ENCODE measurements at places on chromosomes 11 and 22.

GRCh38 chr11:17765356-17766072, 30.9 kb downstream of the KCNC1 start:
- DNase-seq = no peak

DNA sequence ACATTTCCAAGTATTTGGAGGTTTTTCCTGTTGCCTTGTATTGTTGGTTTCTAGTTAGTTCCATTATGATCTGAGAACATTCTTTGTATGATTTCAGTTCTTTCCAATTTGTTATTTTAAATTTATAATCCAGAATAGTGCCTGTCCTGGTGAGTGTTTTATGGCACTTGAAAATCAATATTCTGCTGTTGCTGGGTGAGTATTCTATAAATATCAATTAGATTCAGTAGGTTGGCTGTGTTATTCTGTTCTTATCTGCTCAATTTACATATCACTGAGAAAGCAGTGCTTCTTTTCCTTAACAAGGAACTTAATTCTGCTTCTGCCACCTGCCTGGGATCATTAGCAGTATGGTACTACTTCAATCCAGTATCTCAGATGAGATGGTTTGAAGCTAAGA, 123.5 kb downstream of the SNX19 start:
- DNase-seq = no peak

DNA sequence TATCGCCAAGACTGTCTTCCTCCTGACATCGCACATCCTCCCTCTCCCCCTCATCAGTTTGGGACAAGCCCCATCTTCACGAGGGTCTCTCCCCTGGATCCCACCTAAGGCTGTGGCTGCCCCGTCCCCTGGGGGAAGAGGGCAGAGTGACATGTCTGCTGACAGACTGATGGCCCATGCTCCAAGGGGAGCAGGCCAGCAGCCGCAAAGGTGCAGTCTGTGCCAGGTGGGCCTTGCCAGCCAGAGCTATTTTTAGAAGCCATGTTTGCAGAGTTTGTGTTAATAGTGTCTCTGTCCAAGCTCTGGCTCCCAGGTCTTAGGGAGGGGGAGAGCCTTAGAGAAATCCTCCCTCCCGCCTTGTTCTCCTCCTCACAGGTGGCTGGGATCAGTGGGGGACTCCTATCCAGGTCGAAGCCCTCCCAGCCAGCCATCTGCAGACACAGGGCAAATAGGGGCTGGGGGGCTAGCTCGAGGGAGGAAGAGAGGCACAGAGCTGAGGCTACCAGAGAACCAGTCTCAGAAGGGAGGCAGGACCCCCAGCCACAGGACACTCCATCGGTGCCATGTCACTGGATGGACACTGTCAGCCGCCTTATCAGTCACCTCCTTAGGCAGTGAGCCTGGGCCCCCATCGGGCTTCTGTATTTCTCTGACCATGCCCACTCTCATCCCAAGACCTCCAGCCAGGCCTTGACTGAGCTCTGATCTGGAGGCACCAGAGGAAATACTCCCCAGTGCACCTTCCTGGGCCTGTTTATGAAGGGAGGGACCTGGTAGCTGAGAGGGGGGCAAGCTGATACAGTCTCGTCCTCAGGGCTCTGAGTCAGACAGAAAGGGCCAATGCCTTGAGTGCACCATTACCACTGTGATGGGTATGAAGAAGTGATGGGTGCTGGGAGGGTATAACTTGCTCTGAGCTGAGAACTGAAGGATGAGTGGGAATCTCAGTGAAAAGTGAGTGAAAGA, 49.3 kb downstream of the CHRDL2 start:
- DNase-seq = peak; percentile 91

DNA sequence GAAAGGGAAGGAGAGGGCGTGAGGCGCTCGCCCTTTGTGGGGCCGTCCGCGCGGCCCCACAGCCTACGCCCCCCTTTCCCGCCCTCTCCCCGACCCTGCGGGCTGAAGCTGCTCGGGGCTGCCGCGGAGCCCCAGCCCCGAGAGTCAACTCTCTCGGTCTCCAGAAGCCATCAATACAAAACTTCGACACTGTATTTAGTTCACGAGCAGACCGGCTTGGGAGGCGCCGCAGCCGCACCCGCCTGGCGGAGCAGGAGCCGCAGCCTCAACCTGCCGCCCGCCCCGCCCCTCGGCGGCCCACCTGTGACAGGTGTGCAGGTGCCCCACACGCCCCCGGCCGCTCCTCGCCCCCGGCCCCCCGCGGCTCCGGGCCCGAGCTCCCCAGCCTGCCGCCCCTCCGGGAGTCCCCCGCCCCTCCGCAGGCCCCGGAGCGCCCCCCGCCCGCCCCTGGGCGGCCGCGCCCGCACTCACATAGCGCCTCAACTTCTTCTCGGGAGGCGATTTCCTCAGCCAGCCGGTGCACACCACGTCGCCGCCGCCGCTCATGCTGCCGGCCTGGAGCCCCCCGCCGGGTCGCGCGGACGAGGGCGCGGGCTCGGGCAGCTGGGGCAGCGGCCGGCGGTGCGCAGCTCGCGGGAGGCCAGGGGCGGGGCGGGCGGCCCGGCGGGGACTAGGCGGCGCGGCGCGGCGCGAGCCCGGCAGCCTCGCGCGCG, at the start of gene GAB2:
TSS of gene GAB2 (minus strand) at position 646 of the 713 bp plus-strand sequence. CDS start at position 546, 100 bp downstream.
- DNase-seq = no peak

DNA sequence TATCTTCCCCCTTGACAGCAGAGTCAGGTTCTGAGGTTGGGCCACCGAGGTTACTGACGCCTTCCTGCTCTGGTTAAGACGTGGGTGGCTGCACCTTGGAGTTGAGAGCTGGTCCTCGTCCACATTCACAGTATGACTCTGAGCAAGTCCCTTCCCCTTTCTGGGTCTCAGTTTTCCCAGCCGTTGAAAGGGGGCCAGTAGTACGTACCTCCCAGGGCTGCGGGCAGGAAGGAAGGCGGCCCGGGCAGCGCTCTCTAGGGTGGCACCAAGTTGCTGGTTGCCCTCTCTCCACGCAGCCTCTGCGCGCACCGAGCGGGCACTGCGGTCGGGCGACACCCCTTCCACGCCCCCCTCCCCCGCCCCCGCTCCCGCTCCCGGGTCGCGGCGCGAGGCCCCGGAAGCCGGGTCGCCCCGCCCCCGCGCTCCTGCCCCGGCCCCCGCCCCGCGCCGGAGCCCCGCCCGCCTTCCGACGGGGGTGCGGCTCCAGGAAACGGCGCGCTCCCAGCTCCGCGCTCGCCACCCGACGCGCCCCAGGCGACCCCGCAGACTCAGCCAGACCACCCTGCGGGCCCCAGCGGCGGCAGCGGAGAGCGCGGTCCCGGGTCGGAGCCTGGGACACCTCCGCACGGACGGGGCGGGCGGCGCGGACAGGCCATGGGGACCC, at the start of gene EHBP1L1:
TSS of gene EHBP1L1 (plus strand) at position 486 of the 664 bp plus-strand sequence. CDS start 250 bp downstream, outside the sequence.
- DNase-seq = no peak

- peak; percentile 59 for DNase-seq
These were observed 23.8 kb downstream of the DRD4 start for GRCh38 chr11:660681-661444.

DNA sequence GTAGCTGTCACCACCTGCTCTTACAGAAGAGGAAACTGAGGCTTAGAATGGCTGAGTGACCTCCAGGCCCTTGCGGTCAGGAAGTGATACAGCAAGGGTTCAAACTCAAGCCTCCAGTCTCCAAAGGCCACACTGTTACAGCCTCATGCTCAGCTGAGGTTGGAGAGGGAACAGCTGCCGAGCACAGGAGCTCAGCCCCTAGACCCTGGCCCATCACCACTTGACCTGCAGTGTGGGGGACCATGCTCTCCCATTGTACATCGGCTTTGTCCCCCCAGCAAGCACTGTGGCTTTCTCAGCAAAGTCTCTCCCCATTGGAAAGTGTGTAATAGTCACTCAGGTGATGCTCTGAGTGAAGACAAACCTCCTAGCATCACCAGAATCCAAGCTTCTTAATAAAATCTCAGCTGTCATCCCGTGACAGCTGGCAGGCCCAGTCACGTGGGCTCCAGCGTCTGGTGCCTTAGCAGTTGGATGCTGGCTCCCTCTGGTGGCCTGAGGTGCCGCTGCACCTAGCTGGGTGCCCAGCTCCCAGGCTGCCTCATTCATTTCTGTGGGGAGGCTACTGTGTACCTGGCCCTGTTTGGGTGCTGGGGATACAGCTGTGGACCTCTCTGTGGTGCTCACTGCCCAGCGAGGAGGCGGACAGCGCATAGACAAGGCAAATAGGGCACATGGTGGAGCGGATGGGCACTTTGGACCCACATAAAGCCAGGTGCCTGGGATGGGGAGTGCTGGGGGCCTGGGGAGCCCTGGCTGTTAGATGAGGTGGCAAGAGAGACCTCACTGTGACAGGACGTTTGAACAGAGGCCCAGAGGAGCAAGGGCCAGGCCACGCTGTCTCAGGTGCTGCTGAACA, 19.1 kb upstream of the MYRF start:
- DNase-seq = peak; percentile 94

- DNase-seq = no peak
These were observed 2.8 kb downstream of the MADD start for GRCh38 chr11:47272706-47273105.

DNA sequence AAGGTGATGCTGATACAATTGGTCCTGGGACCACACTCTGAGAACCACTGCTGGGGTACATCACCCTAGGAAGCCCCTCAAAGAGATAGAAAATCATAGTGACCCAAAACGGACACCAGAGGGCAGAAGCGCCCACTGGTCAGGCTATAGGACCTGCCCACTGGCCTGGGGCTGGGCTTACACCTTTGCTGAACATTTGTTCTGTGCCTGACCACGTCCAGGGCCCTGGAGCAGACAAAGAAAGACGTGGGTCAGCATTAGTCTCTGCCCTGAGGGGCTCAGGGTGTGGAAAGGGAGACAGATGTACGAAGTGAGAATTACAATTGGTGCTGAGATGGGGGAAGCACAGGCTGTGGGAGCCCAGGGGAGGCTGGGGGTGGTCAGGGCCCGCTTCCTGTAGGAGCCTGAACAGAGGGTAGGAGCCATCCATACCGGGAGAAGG, 14.4 kb upstream of the SERPINH1 start:
- peak; percentile 83 for DNase-seq

- no peak for DNase-seq
These were observed 15.1 kb upstream of the BLID start for GRCh38 chr11:122131126-122131525.

DNA sequence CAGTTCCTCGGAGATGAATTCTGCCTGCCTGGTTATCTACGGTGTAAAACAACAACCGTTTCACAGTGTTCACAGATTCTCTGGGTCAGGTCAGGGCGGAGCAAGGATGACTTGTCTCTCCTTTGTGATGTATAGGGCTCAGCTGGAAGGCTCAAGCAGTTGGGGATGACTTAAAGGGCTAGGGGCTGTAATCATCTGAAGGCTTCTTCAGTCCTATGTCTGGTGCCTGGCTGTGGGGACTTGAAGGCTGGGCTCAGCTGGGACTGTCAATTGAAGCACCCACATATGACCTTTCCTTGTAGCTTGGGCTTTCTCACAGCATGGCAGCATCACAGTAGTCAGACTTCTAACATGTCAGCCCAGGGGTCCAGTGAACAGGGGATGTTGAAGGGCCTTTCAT, 29.3 kb downstream of the EIF3F start:
- no peak for DNase-seq

DNA sequence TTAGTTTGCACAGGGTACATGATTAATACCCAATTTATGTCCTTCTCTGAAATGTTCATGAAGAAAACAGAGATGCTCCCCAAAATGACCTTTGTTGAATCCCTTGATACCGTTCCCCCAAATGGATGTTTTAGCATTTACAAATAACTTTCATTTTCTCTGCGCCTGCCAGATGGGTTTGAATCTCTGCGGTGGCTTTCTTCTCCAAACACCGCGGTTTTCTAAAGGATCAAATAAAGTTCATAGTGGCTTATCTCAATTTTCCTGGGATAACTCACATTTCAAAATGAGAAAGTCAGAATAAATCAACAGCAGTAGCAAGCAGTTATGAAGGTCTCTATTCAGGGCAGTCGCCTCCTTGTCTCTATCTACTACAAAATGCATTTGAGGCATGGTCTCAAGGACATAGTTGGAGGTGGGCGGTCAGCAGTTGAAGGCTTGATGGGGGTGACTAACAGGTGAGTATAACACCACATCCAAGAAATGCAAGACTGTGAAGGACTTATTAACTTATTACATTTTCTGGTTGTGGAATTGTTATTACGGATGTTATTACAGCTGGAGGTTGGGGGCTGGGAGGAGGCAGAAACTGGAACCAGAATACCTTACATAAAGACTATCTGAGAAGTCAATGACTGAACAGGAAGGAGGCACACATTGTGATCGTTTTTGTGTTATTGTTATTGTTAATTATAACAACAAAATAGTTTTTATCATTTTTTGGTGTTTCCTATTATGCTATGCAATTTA, 1513.3 kb downstream of the FAM181B start:
- no peak for DNase-seq

DNA sequence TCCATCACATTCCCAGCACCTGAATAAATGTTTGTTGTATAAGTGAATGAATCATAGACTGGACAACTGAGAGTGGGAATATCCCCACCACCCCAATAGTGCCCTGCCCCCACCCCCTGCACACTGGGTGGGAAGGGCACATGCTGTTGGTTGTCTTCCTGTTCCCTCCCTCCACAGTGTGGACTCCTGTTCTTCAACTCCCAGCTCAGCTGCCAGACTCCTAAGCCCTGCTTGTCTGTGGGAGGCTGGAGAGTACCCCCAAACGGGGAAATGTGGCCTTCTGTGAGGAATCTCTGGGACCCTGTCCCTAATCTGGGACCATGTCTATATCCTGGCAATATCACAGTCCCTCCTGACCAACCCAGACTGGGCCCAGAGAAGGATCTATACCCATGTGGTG, 5.5 kb upstream of the MYOD1 start:
- DNase-seq = no peak

GRCh38 chr22:29317827-29318454, 2.4 kb upstream of the RASL10A start:
- no peak for DNase-seq

DNA sequence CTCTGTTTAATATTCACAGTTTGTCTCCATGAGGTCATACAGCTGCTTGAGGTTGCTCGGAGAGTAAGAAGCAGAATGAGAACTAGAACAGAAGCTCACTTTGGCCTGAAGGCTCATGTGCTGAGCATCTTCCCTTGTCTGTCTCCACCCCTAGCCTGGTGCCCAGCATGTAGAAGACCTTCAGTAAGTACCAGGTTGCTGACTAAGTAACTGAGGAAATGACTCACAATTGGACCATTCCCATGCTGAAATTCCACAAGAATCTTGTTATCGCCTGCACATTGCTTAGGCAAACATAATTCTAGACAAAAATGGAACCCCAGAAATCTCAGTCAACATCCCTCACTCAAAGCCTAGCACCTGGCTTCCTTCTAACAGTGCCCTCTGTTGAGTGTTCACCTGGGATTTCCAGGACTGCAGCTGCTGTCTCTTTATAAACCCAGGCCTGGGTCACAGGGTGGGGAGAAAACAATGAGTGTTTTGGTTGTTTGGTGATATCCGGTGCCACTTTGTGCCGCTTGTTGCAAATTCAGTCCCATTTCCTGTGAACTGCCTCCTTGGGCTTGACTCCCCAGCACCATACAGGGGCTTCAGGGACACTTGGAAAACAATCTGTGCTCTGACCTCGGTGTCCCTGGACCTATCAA, 406.8 kb downstream of the ETS1 start:
- no peak for DNase-seq

Data from cerebellum (tissue), 4 donors.